ENCODE measurements at places on chromosomes 6 and 20. TPM values are rescaled to one million over a fixed set of nuclear protein-coding genes. Genes with fewer than 3 reads are reported as not detected.

GRCh38 chr6:109019911-109020310, 74.7 kb downstream of the SESN1 start:
- DNase-seq = no peak

DNA sequence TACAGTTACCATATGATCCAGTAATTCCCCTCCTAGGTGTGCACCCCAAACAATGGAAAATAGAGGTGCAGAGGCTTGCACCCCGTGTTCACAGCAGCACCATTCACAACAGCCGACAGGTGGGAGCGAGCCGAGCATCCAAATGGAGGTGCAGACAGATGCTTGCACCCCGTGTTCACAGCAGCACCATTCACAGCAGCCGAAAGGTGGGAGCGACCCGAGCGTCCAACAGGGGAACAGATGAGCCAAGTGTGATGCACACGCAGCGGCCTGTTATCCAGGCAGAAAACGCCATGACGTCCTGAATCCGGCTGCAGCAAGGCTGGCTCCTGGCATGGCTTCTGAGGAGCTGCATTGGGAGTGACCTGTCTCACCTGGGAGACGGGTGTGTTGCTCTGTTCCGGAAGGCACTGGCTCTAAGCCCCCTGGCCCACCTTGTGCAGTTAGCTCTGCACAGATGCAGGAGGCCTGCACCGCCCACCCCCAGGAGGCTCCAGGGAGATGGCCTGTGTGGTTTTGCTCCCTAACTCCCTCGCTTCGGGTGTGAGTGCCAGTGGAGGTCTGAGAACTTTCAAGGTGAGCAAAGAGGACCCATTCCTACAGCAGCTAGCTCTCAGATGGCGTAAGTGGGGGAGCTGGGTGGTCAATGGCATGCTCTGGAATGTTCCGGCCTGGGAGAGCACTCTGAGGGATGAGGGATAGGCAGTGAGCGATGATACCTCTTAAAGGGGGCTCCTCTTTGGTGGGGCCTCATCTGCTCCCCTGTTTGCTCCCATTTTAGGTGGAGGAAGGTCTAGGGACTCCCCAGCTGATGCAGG, 47.8 kb upstream of the FRMD1 start:
- DNase-seq = no peak

Gene LCA5
- 3.8 TPM for total RNA-seq

GRCh38 chr6:130944486-130944885, 117.3 kb downstream of the SMLR1 start:
- peak; percentile 80 for DNase-seq

GRCh38 chr20:35615667-35616464, at the start of gene SPAG4:
SPAG4 (plus strand) TSS chr20:35615829; CDS start chr20:35616004, 175 bp downstream.
- DNase-seq = peak; percentile 100

DNA sequence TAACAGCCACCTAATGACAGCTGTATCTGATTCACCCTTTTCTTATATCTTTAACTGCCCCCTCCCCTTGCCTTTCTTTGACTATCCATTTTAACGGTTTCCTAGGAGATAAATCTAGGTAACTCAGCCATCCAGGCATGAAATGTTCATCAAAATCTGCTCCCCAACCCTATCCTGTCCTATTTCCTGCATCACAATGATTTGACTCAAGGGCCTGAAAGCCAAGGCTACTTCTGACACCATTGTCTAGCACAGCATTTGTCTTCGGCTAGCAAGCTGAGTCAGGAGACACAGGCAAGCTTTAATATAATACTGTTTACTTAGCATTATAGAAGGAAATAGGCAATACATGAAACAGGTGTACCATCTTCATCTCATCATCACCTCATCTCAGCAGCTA, 31.6 kb upstream of the MANEA start:
- DNase-seq = no peak

GRCh38 chr20:4413314-4414049, 308.2 kb upstream of the PRND start:
- DNase-seq = no peak

Gene DBNDD2
- total RNA-seq = 208 TPM

DNA sequence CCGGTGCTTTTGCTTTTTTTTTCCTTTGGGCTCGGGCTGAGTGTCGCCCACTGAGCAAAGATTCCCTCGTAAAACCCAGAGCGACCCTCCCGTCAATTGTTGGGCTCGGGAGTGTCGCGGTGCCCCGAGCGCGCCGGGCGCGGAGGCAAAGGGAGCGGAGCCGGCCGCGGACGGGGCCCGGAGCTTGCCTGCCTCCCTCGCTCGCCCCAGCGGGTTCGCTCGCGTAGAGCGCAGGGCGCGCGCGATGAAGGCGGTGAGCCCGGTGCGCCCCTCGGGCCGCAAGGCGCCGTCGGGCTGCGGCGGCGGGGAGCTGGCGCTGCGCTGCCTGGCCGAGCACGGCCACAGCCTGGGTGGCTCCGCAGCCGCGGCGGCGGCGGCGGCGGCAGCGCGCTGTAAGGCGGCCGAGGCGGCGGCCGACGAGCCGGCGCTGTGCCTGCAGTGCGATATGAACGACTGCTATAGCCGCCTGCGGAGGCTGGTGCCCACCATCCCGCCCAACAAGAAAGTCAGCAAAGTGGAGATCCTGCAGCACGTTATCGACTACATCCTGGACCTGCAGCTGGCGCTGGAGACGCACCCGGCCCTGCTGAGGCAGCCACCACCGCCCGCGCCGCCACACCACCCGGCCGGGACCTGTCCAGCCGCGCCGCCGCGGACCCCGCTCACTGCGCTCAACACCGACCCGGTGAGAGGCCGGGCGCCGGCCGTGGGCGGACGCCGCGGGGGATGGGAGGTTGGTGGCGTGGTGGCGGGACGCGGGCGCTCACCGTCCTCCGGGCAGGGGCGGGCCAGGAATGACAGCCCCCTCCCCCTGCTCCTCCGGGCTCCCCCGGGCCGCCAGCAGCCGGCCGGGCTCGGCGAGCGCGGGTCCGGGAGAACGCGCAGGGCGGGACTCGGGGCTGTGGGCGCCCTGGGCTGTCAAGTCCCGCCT, 606 bp downstream of the ID4 start:
- peak; percentile 68 for DNase-seq

Gene NFYA
- 11.5 TPM for total RNA-seq

Gene HLA-F
- 26.8 TPM for total RNA-seq

GRCh38 chr6:42239736-42240375, 22.2 kb upstream of the MRPS10 start:
- no peak for DNase-seq

Gene FKBP1C
- 0.35 TPM for total RNA-seq

Gene LAMA5
- 97.9 TPM for total RNA-seq

- DNase-seq = no peak
Measured at GRCh38 chr20:14879020-14879697, 541.7 kb upstream of the FLRT3 start.

Measured in right cardiac atrium (tissue), 5 donors.